ENCODE measurements at places on chromosomes 16 and 17. TPM values are rescaled to one million over a fixed set of nuclear protein-coding genes. Genes with fewer than 3 reads are reported as not detected.

DNA sequence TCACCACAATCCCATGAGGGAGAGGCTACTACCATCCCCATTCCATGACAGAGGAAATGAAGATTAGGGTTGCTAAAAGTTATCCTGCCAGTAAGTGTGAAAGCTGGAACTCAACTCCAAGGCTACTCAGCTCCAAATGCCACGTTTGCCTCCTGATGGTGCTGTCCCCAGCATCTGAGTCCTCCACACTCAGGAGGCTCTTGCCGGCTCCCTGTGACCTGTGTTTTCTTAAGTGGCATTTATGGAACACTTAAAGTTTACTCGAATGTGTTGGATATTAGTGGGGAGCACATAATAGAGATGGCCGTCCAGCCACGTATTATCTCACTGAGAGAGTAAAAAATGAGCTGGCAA lies 267.9 kb downstream of the CBLN1 start:
- DNase-seq: no peak

- DNase-seq: no peak
These were observed 36.7 kb upstream of the ABCA5 start for GRCh38 chr17:69363488-69364210.

DNA sequence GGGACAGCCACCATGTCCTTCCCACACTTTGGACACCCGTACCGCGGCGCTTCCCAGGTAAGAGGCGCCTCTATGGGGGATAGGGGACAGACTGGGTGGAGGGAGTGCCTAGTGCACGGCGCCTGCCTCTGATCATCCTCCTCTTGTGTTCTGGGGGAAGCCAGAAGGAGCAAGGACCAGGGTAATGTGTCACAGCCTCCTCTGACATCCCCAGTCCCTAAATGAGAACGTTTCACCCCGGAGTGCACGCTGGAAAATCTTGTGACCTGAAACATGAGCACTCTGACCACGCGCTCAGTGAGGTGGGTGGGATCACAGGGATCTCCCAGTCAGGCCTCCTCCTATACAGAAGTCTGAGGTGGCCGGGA lies 1.1 kb downstream of the IRX6 start:
- DNase-seq: no peak

GRCh38 chr16:87694441-87695125 lies 71.2 kb downstream of the KLHDC4 start:
- no peak for DNase-seq

DNA sequence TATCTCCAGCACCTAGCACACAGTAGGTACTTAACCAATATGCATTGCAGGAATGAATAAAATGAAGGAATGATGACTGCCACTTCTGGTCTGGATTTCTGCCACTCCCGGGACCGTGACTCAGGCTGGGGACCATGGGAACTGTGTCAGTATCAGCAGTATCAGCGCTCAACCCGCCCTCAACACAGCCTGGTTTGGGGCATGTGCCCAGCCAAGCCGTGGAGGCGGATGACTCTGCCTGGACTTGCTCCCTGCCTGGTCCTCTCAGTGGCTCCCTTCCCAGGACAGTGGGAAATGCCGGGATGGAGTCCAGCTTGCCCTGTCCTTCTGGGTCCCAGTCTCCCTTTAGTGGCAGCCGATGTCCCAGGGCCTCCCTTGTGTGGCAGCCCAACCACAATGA lies 55.1 kb downstream of the SRCIN1 start:
- DNase-seq: peak; percentile 83

DNA sequence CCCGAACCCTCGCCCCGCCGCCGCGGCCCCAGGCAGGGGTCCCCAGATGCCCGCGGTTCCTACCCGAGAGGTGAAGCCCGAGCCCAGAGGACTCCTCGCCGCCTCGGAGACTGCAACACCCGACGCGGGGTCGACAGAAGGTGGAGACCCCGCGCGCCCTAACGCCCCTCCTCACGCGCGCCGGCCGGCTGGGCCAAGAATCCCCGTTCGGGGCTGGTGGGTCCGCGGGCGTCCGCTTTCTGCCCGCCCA lies 515 bp downstream of the SUMO2 start:
- DNase-seq: no peak

DNA sequence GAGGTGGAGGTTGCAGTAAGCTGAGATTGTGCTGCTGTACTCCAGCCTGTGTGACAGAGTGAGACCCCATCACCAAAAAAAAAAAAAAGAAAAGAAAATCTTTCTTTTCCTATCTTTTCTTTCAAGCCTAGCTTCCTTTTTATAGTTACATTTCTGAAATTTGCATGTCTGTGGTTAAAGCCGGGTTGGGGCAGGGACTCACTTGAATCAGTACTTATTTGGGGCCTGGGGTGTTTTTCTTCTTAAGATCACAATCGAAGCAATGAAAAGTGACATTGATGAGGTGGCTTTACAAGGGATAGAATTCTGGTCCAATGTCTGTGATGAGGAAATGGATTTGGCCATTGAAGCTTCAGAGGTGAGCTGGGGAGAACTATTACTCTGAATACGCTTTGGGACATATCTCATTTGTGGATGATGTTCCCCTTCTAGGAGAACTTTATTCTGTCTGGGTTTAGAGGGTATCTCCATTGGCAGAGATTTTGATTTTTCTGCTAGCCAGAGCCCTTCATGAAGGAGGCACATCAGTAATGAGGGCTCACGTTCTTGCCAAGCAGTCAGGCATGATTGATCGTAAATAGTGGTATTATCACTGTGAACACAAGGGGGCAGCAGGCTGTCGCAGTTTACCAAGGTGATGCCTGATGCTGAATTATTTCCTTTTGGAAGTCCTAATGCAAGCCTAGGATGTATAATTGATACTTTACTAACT lies 14.3 kb downstream of the KPNB1 start:
- peak; percentile 55 for DNase-seq

DNA sequence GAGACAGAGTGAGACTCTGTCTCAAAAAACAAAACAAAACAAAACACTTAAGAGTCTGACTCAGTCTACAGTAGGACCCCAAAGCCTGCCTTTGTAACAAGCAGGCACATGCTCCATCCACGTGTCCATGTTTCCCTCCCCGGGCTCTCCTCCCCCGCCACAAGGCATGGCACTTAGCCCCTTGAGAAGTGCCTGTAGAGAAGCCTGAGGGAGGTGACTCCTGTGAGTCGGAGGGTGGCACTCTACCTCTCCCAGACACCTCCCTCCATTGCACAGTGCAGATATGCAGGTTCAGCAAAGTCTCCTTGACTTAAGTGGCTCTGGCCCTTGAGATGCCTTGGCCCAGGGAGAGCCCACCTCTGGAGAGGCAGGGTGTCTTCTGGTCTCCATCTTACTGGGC lies 6.8 kb downstream of the FHOD1 start:
- peak; percentile 72 for DNase-seq

- DNase-seq: no peak
These were observed 132.0 kb downstream of the C16orf78 start for GRCh38 chr16:49505556-49505955.

Gene FBXW10
- total RNA-seq: not detected

Gene ASIC2
- not detected for total RNA-seq

Gene CMTM1
- 3.8 TPM for total RNA-seq

Gene ITGB3
- 3.1 TPM for total RNA-seq

Gene SKAP1
- total RNA-seq: 0.42 TPM

Gene CA7
- not detected for total RNA-seq

Gene ADORA2B
- total RNA-seq: 20.8 TPM

Measured in M059J (cell line).